NCI-H1105 treated with DMSO at 0.1 percent for 48 hours (cell line): ENCODE measurements at places on chromosomes 5 and 9.

- DNase-seq, result no peak
Observed at GRCh38 chr9:98784831-98785806, 11.2 kb downstream of the ANKS6 start.

GRCh38 chr9:129806061-129806460 lies 3.1 kb downstream of the TOR1B start:
- DNase-seq, result no peak

DNA sequence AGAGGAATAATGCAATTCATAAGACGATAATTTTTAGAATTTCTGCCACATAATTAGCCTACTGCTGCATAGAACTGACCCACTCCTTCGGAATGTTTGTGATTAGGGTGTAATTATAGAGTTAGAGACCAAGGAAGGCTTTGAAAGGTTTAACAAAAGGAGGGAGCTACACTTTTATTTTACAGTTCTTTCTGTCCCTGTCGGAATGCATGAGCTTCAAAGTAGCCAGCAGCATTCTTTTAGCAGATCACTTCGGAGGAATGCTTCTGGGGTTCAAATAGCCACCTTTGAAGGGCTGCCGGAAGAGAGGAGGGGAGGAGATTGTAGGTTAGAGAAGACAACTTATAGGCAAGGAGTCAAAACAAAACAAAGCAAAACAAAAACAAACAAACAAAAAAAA lies 168.1 kb downstream of the GRIA1 start:
- DNase-seq, result no peak

DNA sequence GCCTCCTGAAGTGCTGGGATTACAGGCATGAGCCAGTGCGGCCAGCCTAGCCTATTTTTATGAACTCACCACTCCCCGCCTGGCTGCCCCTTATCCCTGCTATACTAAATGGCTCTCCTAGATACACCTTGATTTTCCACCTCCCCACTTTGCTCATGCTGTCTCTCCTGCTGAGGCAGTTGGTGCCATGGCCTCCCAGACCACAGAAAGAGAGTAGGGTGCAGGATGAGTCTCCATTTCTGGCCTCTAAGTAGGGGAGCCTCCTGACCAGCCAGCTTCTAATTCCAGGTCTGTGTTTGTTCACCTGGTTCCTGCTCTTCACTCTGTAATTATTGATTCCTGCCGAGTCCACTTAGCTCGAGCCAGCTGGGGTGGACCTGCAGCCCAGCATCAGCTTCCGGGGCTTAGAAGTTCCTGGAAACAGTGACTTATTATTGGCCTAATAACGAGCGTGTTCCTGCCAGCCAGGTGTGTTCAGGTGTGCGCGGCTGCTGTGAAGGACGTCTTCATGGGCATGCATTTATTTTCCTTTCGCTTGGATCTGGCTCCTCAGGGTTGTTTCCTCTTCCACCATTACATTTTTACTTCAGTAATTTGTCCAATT lies 34.0 kb downstream of the ZNF618 start:
- peak; percentile 88 for DNase-seq

- DNase-seq, result no peak
Observed at GRCh38 chr9:101739311-101739710, 864 bp upstream of the GRIN3A start.
